ENCODE measurements at places on chromosomes 13 and 19.

DNA sequence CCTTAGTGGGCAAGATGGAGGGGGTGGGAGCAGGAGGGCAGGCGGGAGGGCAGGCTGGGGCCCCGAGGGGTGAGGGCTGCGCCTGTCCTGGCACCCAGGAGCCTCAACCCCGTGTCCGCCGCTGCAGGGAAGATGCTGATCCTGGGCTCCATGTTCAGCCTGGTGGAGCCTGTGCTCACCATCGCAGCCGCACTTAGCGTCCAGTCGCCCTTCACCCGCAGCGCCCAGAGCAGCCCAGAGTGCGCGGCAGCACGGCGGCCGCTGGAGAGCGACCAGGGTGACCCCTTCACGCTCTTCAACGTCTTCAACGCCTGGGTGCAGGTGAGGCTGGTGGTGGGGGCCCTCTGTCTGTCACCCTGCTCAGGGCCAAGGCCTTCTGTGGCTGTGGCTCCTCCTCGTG is 23.5 kb downstream of the DHX34 start:
- no peaks in the 10 kb centered on the region for H3K27me3 ChIP-seq
- no peaks in the 10 kb centered on the region for H3K4me1 ChIP-seq
- no peak overlapping the region for H3K4me3 ChIP-seq
- no peak overlapping the region for H3K27ac ChIP-seq
- peaks cover 80% of the 10 kb centered on the region for H3K36me3 ChIP-seq

DNA sequence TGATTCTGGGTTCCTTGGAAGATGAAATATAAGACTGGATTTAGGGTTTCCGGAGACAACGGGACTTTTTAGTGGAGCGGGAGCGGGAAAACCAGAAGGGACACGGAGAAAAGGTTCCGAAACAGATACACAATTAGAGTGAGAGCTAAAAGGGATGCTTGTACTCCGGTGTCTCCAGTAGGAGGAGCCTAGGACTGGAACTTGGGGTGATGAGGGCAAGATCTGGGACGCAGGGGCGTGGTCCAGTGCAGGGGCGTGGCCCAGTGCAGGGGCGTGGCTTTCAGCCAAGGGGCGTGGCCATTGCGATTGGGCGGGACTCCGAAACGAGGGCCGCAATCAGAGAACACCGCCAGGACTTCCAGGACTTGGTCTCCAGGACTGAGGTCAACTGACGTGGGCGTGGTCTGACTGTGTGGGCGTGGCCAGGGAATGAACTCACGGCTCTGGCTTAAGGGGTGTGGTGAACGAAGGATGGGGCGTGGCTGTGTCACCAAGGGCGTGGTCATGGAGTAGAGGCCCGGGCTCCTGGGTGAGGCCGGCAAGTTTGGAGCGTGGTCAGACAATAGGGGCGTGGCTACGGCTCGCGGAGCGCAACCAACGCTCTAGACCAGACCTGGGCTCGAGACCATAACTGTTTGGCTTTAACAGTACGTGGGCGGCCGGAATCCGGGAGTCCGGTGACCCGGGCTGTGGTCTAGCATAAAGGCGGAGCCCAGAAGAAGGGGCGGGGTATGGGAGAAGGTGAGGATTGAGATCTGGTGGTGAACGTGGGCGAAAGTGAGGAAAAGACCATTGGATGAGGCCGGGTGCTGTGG is at the start of gene DKKL1:
TSS of gene DKKL1 (plus strand) at position 610 of the 815 bp plus-strand sequence. CDS start at position 732, 122 bp downstream.
- H3K27me3 ChIP-seq = peaks cover 16% of the 10 kb centered on the region
- peak within 1 kb of the TSS; percentile 61 for H3K27ac ChIP-seq

DNA sequence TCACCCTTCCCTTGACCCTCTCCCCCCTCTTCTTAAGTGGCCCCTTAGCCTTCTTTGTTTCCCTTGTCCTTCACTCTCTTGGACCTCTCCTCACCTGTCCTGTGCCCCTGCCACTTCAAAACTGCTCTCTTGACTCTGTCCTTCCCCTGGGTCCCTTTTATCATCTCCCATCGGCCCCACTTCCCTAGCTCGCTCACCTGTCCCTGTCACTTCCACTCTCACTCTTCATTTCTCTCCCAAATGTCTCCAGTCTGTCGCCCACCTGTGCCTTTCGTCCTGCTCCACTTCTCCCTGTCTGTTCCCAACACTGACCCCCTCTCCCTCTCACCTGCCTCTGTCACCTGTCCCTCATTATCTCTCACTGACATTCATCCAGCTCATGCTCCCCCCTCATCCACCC is 699 bp downstream of the IFNL1 start:
- no peak overlapping the region for H3K27ac ChIP-seq
- H3K27me3 ChIP-seq = no peaks in the 10 kb centered on the region
- no peak for DNase-seq
- peaks cover 10% of the 10 kb centered on the region for H3K4me1 ChIP-seq

GRCh38 chr13:67278235-67278634 is 48.1 kb upstream of the PCDH9 start:
- peaks cover 5% of the 10 kb centered on the region for H3K4me1 ChIP-seq
- H3K27ac ChIP-seq = no peak overlapping the region
- H3K27me3 ChIP-seq = no peaks in the 10 kb centered on the region
- H3K4me3 ChIP-seq = no peak overlapping the region
- H3K36me3 ChIP-seq = no peaks in the 10 kb centered on the region

DNA sequence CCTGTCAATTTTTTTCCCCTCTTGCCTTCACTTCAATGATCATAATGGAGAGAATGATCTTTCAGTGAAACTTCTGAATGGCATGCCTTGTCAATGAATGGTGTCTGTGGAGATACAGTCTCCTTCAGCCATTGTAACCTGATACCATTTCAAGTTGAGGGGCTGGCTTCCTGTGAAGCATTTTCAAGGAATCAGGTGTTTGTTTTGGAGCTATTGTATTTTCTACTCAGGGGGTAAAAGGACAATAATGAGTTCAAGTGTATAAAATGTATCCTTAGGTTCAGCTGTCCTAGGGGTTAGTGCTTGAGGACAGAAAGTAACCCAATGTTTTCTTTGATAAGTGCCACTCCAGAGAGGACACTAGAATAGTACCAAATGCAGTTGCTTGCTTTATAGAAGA is 23.8 kb upstream of the CBY2 start:
- no peaks in the 10 kb centered on the region for H3K36me3 ChIP-seq
- H3K27ac ChIP-seq = no peak overlapping the region
- no peaks in the 10 kb centered on the region for H3K27me3 ChIP-seq
- DNase-seq = no peak
- H3K4me3 ChIP-seq = no peak overlapping the region
- H3K4me1 ChIP-seq = no peaks in the 10 kb centered on the region

DNA sequence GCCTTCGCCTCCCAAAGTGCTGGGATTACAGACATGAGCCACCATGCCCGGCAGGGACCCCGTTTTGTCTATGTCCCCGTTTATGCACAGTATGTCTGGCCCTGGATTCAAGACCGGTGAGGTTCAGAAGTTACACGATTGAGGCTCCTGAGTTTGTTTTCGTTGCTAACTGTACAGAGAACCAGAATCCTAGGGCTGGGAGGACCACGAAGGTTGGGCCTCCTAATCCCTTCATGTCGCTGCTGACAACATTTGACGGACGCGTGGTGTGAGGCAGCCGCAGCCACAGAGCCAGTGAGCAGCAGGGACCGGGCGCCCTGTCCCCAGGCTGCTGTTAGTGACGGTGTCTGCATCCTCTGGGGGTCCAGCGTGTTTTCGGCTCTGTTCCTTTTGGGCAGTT is 91.4 kb downstream of the ATP11A start:
- DNase-seq = no peak
- no peak overlapping the region for H3K4me3 ChIP-seq
- no peaks in the 10 kb centered on the region for H3K27me3 ChIP-seq
- peaks cover 5% of the 10 kb centered on the region for H3K36me3 ChIP-seq
- H3K27ac ChIP-seq = no peak overlapping the region

- H3K27me3 ChIP-seq = no peaks in the 10 kb centered on the region
- peak; percentile 84 for DNase-seq
- H3K4me1 ChIP-seq = peaks cover 72% of the 10 kb centered on the region
- no peak overlapping the region for H3K4me3 ChIP-seq
- peak overlapping the region; percentile 81 for H3K27ac ChIP-seq
Observed at GRCh38 chr19:1860042-1860775, 3.2 kb downstream of the KLF16 start.

- no peaks in the 10 kb centered on the region for H3K36me3 ChIP-seq
- no peaks in the 10 kb centered on the region for H3K27me3 ChIP-seq
- peak; percentile 81 for DNase-seq
- peak overlapping the region; percentile 71 for H3K4me3 ChIP-seq
- H3K4me1 ChIP-seq = peaks cover 16% of the 10 kb centered on the region
Observed at GRCh38 chr19:2578901-2579677, 103.2 kb downstream of the GADD45B start.

GRCh38 chr13:73223372-73223781 is 164.6 kb downstream of the KLF5 start:
- no peak for DNase-seq
- H3K36me3 ChIP-seq = no peaks in the 10 kb centered on the region
- no peaks in the 10 kb centered on the region for H3K27me3 ChIP-seq
- no peak overlapping the region for H3K27ac ChIP-seq

DNA sequence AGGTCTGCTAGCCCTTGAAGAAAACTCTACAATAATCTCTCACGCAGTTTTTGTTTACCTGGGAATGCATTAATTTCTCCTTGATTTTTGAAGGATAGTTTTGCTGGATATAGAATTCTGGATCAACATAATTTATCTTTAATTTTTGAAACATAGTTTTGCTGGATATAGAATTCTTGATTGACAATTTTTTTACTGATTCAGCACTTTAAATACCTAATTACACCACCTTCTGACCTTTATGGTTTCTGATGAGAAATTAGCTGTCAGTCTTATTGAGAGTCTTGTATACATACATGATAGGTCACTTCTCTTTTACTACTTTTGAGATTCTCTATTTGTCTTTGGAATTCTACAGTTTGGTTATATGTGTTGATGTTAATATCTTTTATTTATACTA is 741.6 kb downstream of the FGF9 start:
- no peaks in the 10 kb centered on the region for H3K27me3 ChIP-seq
- H3K36me3 ChIP-seq = no peaks in the 10 kb centered on the region
- H3K4me3 ChIP-seq = no peak overlapping the region
- DNase-seq = no peak
- no peak overlapping the region for H3K27ac ChIP-seq

- no peak for DNase-seq
- H3K27ac ChIP-seq = no peak overlapping the region
- no peak overlapping the region for H3K4me3 ChIP-seq
- H3K4me1 ChIP-seq = no peaks in the 10 kb centered on the region
- peaks cover 1% of the 10 kb centered on the region for H3K36me3 ChIP-seq
Observed at GRCh38 chr13:110726726-110727125, 13.2 kb downstream of the ING1 start.

DNA sequence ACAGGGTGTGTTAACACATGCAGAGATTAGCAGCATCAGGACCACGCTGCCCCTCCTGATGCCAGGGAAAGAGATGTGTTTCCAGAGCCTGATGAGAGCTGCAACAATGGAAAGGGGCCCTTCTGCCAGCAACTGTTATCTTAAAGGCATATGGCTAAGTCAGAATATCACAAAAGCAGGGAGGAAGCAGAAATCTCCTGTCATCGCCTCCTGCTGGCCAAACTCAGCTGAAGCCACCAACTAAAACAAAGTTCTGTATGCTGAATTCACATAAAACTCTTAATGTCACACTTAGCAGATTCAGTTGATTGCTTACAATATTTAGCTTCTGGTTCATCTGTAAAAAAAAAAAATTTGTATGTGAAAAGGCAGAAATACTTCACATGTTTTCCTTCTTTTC is 178.2 kb downstream of the GPC5 start:
- H3K27ac ChIP-seq = no peak overlapping the region
- H3K4me1 ChIP-seq = no peaks in the 10 kb centered on the region
- DNase-seq = no peak
- no peak overlapping the region for H3K4me3 ChIP-seq

DNA sequence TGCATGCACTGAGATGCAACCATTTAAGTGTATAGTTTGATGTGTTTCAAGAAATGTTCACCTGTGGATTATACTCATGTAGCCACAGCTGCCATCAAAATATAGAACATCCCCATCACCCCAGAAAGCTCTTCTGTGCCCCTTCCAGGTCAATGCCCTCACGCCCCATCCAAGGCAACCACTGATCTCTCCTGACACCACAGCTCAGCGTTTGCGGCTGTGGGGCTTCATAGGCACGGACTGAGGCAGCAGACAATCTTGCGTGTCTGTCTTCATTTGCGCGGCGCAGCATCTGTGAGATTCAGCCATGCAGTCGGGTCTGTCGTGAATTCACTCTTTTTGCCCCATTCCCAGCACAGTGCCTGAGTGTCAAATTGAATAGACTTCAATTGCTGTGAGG is 153.8 kb upstream of the UQCRFS1 start:
- H3K36me3 ChIP-seq = no peaks in the 10 kb centered on the region
- no peaks in the 10 kb centered on the region for H3K4me1 ChIP-seq
- DNase-seq = no peak
- no peaks in the 10 kb centered on the region for H3K27me3 ChIP-seq
- H3K27ac ChIP-seq = no peak overlapping the region

- H3K4me1 ChIP-seq = no peaks in the 10 kb centered on the region
- no peak overlapping the region for H3K4me3 ChIP-seq
Observed at GRCh38 chr19:39982883-39983282, 11.9 kb downstream of the PSMC4 start.

DNA sequence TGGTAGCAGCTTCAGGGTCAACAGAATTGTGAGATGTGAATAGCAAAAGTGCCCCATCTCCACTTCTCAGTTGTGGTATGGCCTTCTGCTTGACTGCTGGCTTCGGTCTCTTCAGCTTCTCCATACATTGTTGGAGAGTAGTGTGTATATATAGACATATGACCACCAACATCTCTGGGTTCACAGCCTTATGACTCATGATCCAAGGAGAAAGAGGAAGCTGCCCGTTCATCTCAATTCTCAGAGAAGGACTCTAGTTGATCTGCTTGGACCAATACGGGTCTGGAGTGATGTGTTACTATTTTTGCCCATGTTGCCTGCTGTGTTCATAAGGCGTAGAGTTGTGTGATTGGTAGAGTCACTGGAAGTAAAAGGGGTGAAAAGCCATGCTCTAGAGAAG is 3.6 kb upstream of the COMMD6 start:
- H3K27ac ChIP-seq = no peak overlapping the region
- peaks cover 8% of the 10 kb centered on the region for H3K4me1 ChIP-seq
- H3K36me3 ChIP-seq = no peaks in the 10 kb centered on the region
- no peaks in the 10 kb centered on the region for H3K27me3 ChIP-seq

- H3K4me1 ChIP-seq = peaks cover 8% of the 10 kb centered on the region
- peak; percentile 58 for DNase-seq
- peaks cover 6% of the 10 kb centered on the region for H3K36me3 ChIP-seq
- peak overlapping the region; percentile 96 for H3K27ac ChIP-seq
- peak overlapping the region; percentile 93 for H3K4me3 ChIP-seq
Observed at GRCh38 chr19:4399812-4400134, 574 bp downstream of the SH3GL1 start.
